ENCODE measurements at places on chromosomes 7 and 10. TPM values are rescaled to one million over a fixed set of nuclear protein-coding genes. Genes with fewer than 3 reads are reported as not detected.
A peak's percentile ranks its signal among the peaks of the same experiment; 100 is the strongest.

- peak; percentile 5 for DNase-seq
These were observed 88.3 kb upstream of the CNTNAP2 start for GRCh38 chr7:146028251-146028750.

Gene SVIL
- total RNA-seq = 424 TPM

Gene IGFBP1
- total RNA-seq = not detected

- DNase-seq = no peak
These were observed 74.3 kb upstream of the ASAH2 start for GRCh38 chr10:50325449-50326171.

- DNase-seq = no peak
These were observed 61.4 kb upstream of the COMTD1 start for GRCh38 chr10:75297021-75297599.

Gene SLC39A12
- not detected for total RNA-seq

DNA sequence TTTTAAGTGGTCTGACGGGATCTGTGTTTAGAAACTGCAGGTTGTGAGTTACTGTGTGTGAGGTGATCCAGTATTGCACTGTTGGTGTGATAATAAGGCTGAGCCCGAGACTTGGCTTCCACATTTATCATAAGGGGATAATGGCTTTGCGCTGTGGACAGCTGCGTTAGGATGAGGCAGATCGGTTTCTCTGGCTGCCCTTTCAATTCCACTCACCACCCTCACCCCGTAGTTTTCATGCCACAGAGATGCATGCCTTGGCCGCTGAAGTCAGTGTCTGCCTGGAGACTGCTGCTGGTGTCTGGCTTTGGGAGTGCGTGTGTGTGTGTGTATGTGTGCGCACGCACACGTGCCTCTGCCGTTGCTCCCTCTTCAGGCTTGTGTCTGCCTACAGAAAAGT, 273.0 kb downstream of the CCDC3 start:
- peak; percentile 70 for DNase-seq

DNA sequence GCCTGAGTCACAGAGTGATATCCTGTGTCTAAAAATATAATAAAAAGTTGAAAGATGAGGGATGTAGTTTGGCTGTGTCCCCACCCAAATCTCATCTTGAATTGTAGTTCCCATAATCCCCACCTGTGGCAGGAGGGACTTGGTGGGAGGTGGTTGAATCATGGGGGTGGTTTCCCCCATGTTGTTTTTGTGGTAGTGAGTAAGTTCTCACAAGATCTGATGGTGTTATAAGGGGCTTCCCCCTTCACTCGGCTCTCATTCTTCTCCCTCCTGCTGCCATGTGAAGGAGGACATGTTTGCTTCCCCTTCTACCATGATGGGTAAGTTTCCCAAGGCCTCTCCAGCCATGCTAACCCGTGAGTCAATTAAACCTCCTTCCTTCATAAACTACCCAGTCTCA, 25.1 kb upstream of the UBE3C start:
- DNase-seq = no peak

DNA sequence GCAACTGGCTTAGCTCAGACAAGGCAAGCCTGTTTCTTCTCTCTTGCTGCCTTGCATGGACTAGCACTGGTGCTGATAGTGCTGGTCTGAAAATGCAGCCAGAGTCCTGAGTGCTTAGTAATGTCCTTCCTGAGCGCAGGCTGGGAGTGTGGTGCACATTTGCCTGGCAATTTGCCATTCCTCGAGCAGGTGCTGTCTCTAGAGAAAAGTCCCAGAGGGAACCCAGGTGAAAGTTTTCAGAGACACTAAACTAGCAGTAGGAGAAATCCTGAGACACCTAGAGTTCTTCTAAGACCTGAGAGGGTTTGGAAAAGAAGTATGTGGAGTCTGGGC, 1.9 kb downstream of the SFTPD start:
- peak; percentile 28 for DNase-seq

Gene COMMD3
- total RNA-seq = 39.7 TPM

DNA sequence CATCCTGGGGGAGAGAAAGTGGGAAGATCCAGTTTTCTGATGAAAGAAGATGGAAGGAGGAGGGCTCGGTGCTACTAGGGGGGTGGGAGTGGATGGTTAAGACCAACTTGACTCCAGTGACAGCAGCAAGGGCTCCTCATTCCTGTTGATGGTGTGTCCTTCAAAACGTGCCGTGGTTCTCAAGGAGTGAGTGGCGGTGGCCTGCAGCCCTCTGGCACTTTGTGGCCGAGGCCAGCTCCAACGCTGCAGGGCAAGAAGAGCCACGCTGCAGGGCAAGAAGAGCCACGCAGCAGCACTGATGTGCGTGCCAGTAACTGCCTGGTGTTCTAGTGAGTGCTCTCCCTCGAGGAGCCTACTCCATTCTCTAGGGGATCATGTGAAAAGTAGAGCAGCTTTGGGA, 72.1 kb downstream of the GRK5 start:
- no peak for DNase-seq

DNA sequence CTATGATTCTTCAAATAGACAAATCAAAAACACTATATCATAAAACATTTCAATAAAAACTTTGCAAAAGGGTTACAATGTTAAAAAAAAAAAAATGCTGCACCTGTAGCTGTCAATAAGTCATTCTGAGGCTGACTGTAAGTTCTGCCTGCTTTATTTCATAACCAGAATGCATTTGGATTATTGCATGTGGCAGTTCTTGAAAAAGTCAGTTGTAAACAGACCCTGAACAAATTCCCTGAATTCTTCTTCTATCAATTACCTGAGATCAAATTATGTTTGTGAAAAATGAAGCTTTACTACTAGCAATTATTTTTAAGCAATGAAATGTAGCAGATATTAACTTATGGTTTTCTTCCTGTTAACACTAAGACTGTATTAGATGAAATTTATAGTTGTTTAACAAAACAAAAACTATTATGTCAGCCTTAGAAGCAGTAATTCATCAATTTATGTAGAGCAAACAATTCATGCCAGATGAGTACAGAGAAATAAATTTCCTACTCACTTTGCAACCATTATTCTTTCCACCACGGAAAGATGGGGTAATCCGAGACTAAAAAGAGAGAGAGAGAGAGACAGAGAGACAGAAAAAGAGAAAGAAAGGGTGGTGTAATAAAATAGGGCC, 107.8 kb downstream of the SFMBT2 start:
- no peak for DNase-seq

GRCh38 chr10:49056356-49056755, 59.0 kb downstream of the VSTM4 start:
- no peak for DNase-seq

Gene SPAM1
- not detected for total RNA-seq

Gene NYAP1
- 2.3 TPM for total RNA-seq

Gene PSMA2
- total RNA-seq = 52.7 TPM

- DNase-seq = no peak
These were observed 93.5 kb downstream of the AKAP9 start for GRCh38 chr7:92034116-92034515.

DNA sequence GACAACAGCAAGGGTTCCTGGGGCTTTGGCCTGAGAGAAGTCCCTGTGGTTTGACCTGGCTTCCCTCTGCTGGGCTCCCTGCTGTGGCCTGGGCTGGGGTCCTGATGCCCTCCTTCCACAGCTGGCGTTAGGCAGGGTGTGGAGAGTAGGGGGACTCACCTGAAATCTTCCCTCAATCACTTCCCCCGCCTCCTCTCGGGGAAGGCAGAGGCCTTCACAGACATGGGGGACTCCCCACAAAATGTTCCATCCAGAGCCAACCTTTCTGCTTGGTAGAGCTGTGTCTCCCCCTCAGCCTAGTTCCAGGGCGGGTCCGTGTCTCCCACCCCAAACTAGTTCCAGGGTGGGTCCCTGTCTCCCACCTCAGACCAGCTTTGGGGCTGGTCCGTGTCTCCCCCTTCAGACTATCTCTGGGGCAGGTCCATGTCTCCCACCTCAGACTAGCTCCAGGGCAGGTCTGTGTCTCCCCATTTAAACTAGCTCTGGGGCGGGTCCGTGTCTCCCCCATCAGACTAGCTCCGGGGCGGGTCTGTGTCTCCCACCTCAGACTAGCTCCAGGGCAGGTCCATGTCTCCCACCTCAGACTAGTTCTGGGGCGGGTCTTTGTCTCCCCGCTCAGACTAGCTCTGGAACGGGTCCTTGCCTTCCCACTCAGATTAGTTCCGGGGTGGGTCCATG, 2.2 kb downstream of the PVRIG start:
- DNase-seq = no peak

Gene TCF7L2
- 17.2 TPM for total RNA-seq

GRCh38 chr7:38398725-38399321, 125.4 kb upstream of the TARP start:
- DNase-seq = peak; percentile 61

Gene LRRC61
- 6.3 TPM for total RNA-seq

GRCh38 chr7:22267930-22268615, 88.9 kb downstream of the RAPGEF5 start:
- no peak for DNase-seq

Measured in tongue (tissue), 3 donors.